Heart left ventricle (tissue), 16 donors: ENCODE measurements at places on chromosomes 7 and 10. TPM values are rescaled to one million over a fixed set of nuclear protein-coding genes. Genes with fewer than 3 reads are reported as not detected.

GRCh38 chr10:61901829-61902444 lies 438 bp downstream of the ARID5B start:
- peak overlapping the region; percentile 61 for H3K4me3 ChIP-seq
- H3K27ac ChIP-seq = peak overlapping the region; percentile 94
- DNase-seq = no peak
- H3K27me3 ChIP-seq = no peaks in the 10 kb centered on the region

GRCh38 chr7:70408477-70408876 lies 723.5 kb upstream of the GALNT17 start:
- no peaks in the 10 kb centered on the region for H3K27me3 ChIP-seq
- no peaks in the 10 kb centered on the region for H3K36me3 ChIP-seq
- H3K4me1 ChIP-seq = no peaks in the 10 kb centered on the region
- no peak overlapping the region for H3K4me3 ChIP-seq
- H3K27ac ChIP-seq = no peak overlapping the region
- DNase-seq = no peak

- no peak for DNase-seq
- no peak overlapping the region for H3K4me3 ChIP-seq
- no peaks in the 10 kb centered on the region for H3K27me3 ChIP-seq
- no peaks in the 10 kb centered on the region for H3K36me3 ChIP-seq
- H3K27ac ChIP-seq = no peak overlapping the region
- no peaks in the 10 kb centered on the region for H3K4me1 ChIP-seq
Measured at GRCh38 chr10:63058236-63058635, 74.9 kb upstream of the NRBF2 start.

GRCh38 chr10:68618234-68618633 lies 58.1 kb downstream of the TET1 start:
- no peak overlapping the region for H3K27ac ChIP-seq
- DNase-seq = no peak
- no peak overlapping the region for H3K4me3 ChIP-seq
- H3K4me1 ChIP-seq = no peaks in the 10 kb centered on the region

- H3K4me1 ChIP-seq = peaks cover 40% of the 10 kb centered on the region
- no peaks in the 10 kb centered on the region for H3K27me3 ChIP-seq
- no peak overlapping the region for H3K4me3 ChIP-seq
- peaks cover 20% of the 10 kb centered on the region for H3K36me3 ChIP-seq
Measured at GRCh38 chr7:56079450-56080185, 13.1 kb downstream of the PHKG1 start.

DNA sequence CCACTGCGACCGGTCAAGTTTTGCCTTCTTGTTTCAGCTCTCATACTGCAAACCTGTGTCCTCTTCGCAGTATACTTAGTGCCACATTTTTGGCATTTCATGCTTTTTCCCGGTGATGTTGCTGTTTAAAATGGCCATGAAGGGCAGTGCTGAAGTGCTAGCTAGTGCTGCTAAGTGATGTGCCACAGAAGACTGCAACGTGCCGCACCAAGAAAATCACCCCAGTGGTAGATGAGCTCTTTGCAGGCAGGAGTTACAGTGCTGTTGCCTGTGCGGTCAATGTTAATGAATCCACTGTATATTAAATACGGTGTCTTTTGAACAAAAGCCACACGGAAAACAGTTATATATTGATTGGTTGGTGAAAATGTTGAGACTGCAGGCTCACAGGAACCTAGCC lies 120.3 kb downstream of the ANLN start:
- DNase-seq = no peak
- no peaks in the 10 kb centered on the region for H3K27me3 ChIP-seq
- H3K27ac ChIP-seq = no peak overlapping the region
- no peaks in the 10 kb centered on the region for H3K4me1 ChIP-seq
- no peak overlapping the region for H3K4me3 ChIP-seq

DNA sequence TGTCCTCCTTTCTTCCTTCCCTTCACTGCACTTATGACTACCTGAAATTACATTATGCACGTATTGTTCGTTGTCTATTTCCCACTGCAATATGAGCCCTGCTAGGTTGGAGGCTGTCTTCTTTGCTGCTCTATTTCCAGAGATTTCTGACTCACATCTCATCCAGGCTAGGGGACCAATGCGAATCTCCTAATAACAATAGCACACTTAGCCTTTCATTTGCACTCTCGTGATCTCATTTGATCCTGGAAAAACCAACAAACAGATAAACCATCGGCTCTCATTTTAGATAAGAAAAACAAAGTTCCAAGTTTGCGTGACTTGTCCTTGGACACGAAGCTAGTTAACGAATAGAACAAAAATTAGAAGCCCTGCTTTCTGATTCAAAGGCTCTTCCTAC lies 1.4 kb downstream of the ZNF438 start:
- peak overlapping the region; percentile 100 for H3K27ac ChIP-seq
- DNase-seq = no peak
- no peaks in the 10 kb centered on the region for H3K27me3 ChIP-seq
- H3K4me3 ChIP-seq = no peak overlapping the region
- peaks cover 52% of the 10 kb centered on the region for H3K4me1 ChIP-seq

GRCh38 chr7:133234961-133235875 lies 17.7 kb upstream of the EXOC4 start:
- no peak overlapping the region for H3K4me3 ChIP-seq
- no peak for DNase-seq
- H3K36me3 ChIP-seq = no peaks in the 10 kb centered on the region
- H3K4me1 ChIP-seq = no peaks in the 10 kb centered on the region
- no peak overlapping the region for H3K27ac ChIP-seq

- H3K27ac ChIP-seq = no peak overlapping the region
- H3K36me3 ChIP-seq = no peaks in the 10 kb centered on the region
- H3K4me1 ChIP-seq = no peaks in the 10 kb centered on the region
- no peak for DNase-seq
Measured at GRCh38 chr10:71565284-71566000, 154.1 kb downstream of the C10orf105 start.

GRCh38 chr10:124228471-124228870 lies 135.1 kb upstream of the CHST15 start:
- DNase-seq = no peak
- no peak overlapping the region for H3K4me3 ChIP-seq
- H3K4me1 ChIP-seq = peaks cover 5% of the 10 kb centered on the region

DNA sequence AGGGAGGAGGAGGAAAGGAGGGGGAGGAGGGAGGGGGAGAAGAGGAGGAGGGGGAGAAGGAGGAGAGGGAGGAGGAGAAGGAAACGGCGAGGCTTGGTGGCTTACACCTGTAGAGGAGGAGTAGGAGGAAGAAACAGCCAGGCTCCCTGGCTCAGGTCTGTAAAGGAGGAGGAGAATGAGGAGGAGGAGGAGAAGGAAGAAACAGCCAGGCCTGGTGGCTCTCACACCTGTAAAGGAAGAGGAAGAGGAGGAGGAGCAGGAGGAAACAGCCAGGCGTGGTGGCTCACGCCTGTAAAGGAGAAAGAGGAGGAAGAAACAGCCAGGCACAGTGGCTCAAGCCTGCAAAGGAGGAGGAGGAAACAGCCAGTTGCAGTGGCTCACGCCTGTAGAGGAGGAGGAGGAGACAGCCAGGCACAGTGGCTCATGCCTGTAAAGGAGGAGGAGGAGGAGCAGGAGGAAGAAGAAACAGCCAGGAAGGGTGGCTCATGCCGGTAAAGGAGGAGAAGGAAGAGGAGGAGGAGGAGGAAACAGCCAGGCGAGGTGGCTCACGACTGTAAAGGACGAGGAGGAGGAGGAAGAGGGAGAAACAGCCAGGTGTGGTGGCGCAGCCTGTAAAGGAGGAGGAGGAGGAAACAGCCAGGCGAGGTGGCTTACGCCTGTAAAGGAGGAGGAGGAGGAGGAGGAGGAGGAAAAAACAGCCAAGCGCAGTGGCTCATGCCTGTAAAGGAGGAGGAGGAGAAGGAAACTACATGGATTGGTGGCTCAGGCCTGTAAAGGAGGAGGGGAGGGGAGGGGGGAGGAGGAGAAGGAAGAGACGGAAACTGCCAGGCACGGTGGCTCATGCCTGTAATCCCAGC lies 14.9 kb upstream of the CRCP start:
- peaks cover 2% of the 10 kb centered on the region for H3K4me1 ChIP-seq
- peak overlapping the region; percentile 58 for H3K4me3 ChIP-seq
- no peaks in the 10 kb centered on the region for H3K27me3 ChIP-seq
- H3K36me3 ChIP-seq = no peaks in the 10 kb centered on the region

GRCh38 chr7:96061844-96062243 lies 260.1 kb downstream of the SLC25A13 start:
- H3K27ac ChIP-seq = no peak overlapping the region
- H3K27me3 ChIP-seq = no peaks in the 10 kb centered on the region
- DNase-seq = no peak
- no peaks in the 10 kb centered on the region for H3K4me1 ChIP-seq

DNA sequence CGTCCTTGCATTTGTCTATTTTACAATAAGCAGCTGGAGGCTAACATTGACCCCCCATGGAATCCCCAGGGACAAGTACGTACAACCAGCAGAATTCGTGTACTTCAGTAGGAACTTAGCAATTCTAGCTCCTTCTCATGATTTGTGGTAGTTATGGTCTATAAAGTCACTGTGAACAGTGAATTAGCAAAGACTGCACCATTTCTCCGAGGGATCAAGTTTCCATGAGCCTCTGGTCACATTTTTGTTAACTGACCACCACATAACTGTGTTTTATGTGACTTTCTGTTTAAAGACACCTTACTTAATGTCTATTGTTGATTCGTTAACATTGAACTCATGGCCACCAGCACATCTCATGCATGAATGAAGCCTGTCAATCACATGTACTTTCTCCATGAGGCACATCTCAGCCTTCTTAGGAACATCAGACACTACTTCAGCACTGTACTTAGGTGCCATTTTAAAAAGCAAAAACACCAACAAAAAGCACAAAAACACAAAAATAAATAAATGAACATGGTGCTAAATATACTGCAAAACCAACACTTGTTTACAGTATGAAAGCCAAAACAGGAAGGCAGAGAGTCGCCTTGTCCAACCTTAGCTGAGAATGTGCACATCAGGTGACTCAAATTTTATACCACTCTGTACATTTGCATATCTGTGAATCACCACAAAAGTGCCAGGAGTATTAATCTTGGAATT lies 9.0 kb upstream of the UCN3 start:
- H3K36me3 ChIP-seq = no peaks in the 10 kb centered on the region
- DNase-seq = no peak
- H3K4me1 ChIP-seq = no peaks in the 10 kb centered on the region
- no peak overlapping the region for H3K27ac ChIP-seq
- H3K4me3 ChIP-seq = no peak overlapping the region

GRCh38 chr10:95837783-95838182 lies 70.0 kb upstream of the CC2D2B start:
- H3K4me3 ChIP-seq = no peak overlapping the region
- no peaks in the 10 kb centered on the region for H3K27me3 ChIP-seq
- peaks cover 28% of the 10 kb centered on the region for H3K4me1 ChIP-seq
- no peak overlapping the region for H3K27ac ChIP-seq
- peak; percentile 28 for DNase-seq

GRCh38 chr7:156735851-156736250 lies 95.3 kb downstream of the RNF32 start:
- no peaks in the 10 kb centered on the region for H3K4me1 ChIP-seq
- no peak overlapping the region for H3K27ac ChIP-seq
- H3K36me3 ChIP-seq = peaks cover 20% of the 10 kb centered on the region
- H3K4me3 ChIP-seq = no peak overlapping the region

GRCh38 chr10:124283949-124284250 lies 134.8 kb downstream of the OAT start:
- no peaks in the 10 kb centered on the region for H3K4me1 ChIP-seq
- no peak overlapping the region for H3K4me3 ChIP-seq
- H3K27me3 ChIP-seq = no peaks in the 10 kb centered on the region
- no peaks in the 10 kb centered on the region for H3K36me3 ChIP-seq
- no peak overlapping the region for H3K27ac ChIP-seq

DNA sequence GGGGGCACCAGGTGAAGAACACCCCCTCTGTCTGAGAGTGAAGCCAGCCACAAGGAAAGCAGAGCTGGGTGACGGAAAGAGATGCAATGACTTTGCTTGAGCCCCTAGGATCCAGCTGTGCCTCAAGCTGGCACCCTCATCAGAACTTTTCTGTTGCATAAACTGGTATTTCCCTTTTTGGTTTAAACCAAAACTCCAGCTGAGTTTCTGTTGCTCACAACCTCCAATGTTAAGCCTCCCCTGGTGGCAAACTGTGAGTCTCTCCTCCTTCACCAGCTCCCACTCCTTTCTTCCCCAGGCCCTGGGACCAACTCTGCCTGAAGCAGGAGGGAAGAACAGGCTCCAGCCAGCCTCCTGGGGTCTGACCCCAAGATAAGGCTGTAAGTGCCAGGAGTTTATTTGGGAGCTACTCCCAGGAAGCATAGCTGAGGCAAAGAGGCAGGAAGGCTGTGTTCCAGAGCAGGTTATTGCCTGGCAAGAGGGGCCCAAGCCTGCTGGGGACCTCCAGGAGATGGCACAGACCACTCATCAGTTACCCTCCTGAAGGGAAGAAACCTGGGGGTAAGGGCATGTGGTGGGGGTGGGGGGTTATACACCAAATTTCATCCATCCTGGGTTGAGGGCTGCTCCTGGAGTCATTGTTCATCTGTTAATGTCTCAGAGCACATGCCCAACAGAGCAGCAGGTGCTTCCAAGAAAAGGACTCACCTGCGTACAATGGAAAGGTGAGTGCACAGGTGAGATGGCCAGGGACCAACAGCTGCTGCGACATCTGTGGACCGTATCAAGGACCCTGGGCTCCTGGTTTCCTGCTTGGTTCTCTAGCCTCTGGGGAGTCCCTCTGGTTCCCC lies 73.3 kb upstream of the NANOS1 start:
- DNase-seq = no peak
- no peak overlapping the region for H3K4me3 ChIP-seq
- no peaks in the 10 kb centered on the region for H3K36me3 ChIP-seq
- H3K4me1 ChIP-seq = peaks cover 20% of the 10 kb centered on the region
- H3K27me3 ChIP-seq = no peaks in the 10 kb centered on the region
- peak overlapping the region; percentile 48 for H3K27ac ChIP-seq

GRCh38 chr7:38545977-38546376 lies 85.2 kb downstream of the AMPH start:
- peaks cover 3% of the 10 kb centered on the region for H3K4me1 ChIP-seq
- no peaks in the 10 kb centered on the region for H3K27me3 ChIP-seq
- H3K36me3 ChIP-seq = no peaks in the 10 kb centered on the region
- DNase-seq = no peak
- no peak overlapping the region for H3K27ac ChIP-seq
- H3K4me3 ChIP-seq = no peak overlapping the region

- no peak overlapping the region for H3K27ac ChIP-seq
- no peaks in the 10 kb centered on the region for H3K4me1 ChIP-seq
- no peaks in the 10 kb centered on the region for H3K27me3 ChIP-seq
- DNase-seq = no peak
- no peaks in the 10 kb centered on the region for H3K36me3 ChIP-seq
Measured at GRCh38 chr7:17512181-17512675, 213.8 kb downstream of the AHR start.

DNA sequence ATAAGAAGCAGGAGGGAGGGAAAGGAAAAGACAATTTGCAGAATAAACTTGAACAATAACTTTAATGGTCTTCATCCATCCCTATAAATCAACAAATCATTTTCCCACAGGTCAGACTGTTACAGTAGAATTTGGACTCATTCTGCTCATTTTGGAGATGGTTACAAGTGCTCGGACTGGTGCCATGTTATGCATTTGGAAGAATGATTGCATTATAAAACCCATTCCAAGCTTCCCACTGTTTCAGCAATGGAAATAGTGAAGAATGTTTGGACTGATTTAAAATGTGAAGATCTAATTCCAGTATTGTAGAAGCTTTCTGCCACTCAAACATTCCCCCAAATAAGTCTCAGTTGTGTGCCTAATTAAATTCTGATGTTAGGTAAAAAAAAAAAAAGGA lies 99.7 kb upstream of the ZEB1 start:
- no peak overlapping the region for H3K4me3 ChIP-seq
- DNase-seq = no peak
- H3K27me3 ChIP-seq = no peaks in the 10 kb centered on the region
- no peaks in the 10 kb centered on the region for H3K4me1 ChIP-seq
- no peak overlapping the region for H3K27ac ChIP-seq
- no peaks in the 10 kb centered on the region for H3K36me3 ChIP-seq

Gene CTBP2
- total RNA-seq = 34.5 TPM

Gene VWA2
- not detected for total RNA-seq

Gene NPC1L1
- total RNA-seq = 0.25 TPM

Gene ZNF467
- total RNA-seq = 8.3 TPM

Gene POLL
- 19.9 TPM for total RNA-seq

Gene LBX1
- total RNA-seq = not detected

Gene NOLC1
- total RNA-seq = 24.5 TPM
